ENCODE measurements at places on chromosomes 12 and 14. TPM values are rescaled to one million over a fixed set of nuclear protein-coding genes. Genes with fewer than 3 reads are reported as not detected.

Gene ERP27
- total RNA-seq, result not detected

Gene BEST3
- total RNA-seq, result not detected

Gene GLIPR1L1
- total RNA-seq, result 0.69 TPM

Gene RGS6
- total RNA-seq, result 1.2 TPM

- no peak for DNase-seq
Observed at GRCh38 chr14:75928690-75929181, 53.1 kb downstream of the TGFB3 start.

GRCh38 chr12:111316671-111317070 is 52.2 kb downstream of the PHETA1 start:
- DNase-seq, result no peak

DNA sequence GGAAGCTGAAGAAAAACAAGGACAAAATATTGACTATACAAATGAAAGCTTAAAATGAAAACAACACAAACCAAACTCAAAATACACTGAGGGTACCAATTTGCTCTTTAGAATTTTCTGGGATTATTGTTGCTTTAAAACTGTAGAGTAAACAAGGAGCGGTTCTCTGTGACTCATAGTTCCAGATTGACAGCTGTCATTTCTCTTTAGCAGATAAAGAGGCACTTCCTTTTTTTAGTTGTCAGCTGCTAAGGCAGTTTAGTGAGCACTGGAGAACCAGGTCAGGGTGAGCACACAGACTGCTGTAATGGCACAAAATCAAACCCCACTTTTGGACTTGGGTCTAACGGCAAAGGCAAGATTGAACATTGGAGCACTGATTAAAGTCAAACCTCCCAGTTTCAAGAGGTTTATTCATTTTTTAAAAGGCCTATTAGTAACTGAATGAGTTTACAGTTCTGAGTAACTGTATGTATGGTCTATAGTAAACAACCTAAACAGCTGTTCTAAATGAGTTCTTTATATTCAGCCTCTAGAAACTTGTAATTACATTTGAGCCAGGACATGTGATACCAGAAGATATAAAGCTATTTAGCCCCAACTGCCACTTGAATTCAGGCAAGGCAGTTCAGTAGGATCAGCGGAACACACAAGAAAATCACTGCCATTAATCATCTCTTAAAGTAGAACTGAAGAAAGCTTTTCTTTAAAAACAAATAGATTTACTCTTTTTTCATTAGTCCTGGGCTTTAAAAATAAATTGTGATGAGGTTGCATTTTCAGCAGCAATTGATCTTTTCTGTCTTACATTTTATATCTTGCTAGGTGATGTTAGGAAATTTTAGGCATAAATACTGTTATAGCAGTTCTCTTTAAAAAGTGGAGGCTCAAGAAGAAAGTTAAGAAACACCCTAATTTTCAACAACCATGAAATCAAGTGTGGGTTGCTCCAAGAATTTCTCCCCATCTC is 71.7 kb upstream of the PRICKLE1 start:
- DNase-seq, result no peak

DNA sequence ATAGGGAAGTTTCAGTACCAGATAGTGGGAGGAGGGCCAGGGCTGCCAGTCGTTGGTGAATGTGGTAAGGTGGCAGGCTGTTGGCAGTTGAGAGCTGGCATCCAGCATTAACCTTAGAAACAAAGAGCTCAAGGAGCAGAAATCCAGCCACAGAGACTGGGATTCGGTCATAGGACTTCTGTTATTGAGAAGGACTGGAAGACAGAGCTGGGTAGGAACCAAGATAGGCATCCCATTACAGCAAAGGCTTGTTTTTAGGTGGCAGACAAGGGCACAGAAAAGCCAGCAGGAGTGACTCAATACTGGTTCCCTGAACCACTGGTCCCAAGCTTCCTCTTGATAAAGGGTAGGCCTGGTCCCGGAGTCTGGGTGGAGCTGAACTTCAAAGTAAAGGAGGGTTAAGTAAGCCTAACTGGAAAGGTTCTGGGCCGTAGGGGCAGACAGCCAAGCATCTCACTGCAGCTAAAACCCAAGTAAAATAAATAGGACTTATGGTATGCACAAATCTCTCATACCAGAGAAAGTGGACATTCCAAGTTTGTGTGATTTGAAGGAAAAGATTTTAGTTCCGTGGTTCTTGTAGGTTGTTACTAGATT is 147.9 kb downstream of the ETV6 start:
- DNase-seq, result no peak

Measured in WTC11 (cell line).